ENCODE measurements at places on chromosomes 1 and 21.

DNA sequence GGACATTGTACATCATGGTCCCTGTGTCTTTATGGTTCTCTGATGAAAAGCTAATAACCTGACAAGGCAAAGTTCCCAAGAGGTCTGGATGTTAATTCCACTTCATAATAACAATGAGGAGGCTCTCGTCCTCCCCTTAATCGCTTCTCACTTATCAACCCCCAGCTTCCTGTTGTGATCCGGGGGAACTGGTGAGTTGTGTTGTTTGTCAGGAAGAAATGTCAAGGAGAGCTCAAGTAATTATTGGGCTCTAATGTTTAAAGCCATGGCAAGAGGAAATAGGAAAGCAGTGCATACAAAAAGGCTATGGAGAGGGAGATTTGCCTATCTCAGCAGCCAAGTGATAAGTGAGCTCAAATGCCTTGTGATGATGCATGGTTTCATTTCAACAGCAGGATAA is 42.8 kb upstream of the RASAL2 start:
- DNase-seq = no peak

DNA sequence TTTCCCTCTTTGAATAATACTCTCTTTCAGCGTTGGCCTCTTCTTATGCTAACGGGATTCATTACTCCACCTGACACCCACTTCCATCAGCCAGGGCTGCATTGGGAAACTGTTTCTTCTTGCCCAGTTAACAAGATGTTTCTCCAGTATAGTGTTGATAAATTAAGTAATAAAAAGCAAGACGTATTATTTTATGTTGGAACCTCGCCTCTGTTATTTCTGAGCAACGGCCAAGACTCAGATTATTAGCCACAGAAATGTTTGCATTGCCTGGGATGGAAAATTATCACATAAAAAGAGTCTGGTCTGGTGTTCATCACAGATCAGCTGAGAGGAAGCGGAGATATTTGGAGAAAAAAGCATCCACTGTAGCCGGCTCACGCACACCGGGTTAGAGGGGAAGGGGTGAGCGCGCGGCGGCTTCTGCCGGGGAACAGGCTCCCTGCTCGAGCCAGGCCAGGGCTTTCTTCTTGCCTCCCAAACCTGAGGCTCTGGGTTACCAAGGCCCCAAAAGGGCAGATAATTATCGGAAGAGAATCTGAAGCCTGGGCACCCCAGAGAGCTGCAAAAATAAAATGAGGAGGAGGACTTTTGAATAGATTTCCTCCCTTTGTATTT is 189.5 kb downstream of the PRDM16 start:
- no peak for DNase-seq

DNA sequence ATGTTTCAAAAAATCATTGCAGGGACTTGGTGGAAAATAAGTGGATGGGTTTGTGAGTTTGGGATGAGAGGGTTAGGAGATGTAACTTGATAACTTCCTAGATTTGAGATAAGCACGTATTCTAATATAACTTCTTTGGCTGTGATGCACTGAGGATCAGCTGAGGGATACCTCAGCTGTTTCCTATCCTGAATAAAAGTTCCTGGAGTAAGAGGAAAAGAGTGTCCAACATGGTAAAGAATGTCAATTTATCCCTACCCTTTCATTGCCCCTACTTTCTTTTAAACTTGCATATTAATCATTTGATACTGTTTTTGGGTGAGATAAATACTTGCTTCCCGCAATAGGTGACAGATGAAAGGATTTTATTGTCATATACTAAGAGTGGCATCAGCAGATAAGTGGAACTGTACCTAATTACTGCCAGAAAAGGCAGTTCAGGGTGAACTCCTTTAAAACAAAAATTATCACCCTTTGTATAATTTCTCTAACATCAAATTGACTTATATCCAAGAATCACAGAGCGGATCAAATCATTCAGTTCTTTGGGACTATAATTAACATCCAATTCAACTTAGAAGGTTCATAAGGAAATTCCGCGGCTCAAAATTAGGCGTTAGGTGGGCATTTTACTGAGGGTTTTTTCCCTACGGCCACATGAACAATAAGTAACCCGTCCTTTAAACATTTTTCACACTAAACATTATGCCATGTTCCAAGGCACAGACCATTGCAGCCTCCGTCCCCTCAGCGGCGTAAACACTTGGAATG is 1.4 kb upstream of the SUCO start:
- no peak for DNase-seq

GRCh38 chr1:37391211-37392011 is 83.0 kb upstream of the ZC3H12A start:
- DNase-seq = peak; percentile 78

DNA sequence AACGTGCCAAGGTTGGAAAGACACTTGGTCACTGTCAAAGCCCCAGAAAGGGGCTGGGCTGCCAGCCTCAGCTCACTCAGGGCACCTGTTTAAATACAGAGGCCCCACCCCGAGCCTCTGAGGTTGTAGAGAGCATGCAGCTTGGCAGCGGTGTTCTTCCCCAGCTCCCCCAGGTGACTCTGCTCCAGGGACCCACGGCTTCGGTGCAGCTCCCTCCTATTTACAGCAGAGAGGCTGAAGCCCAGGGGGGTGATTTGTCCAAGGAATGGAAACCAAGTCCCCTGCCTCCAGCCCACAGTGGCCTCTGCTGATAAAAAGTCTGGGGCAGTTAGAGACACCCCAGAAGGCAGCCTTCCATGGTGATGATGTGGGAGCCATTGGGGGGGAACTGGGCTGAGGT is 9.1 kb upstream of the C1QA start:
- DNase-seq = no peak

DNA sequence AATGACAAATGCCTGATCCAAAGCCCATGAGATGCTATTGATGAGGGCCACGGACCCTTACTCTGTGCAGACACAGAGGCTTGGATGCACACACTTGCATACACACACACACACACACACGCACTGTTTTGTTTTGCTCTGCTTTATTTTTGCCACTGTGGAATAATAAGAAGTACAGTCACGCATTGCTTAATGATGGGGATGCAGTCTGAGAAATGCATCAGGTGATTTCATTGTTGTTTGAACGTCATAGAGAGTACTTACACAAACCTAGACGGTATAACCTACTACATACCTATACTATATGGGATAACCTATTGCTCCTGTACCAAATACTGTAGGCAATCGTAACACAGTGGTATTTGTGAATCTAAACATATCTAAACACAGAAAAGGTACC is 104.4 kb downstream of the RHOU start:
- DNase-seq = no peak

GRCh38 chr1:105830571-105831146 is 1225.8 kb upstream of the PRMT6 start:
- DNase-seq = no peak

- DNase-seq = no peak
Measured at GRCh38 chr1:163191301-163191700, 11.4 kb downstream of the RGS5 start.

- DNase-seq = no peak
Measured at GRCh38 chr1:208799186-208799585, 555.0 kb upstream of the PLXNA2 start.

- no peak for DNase-seq
Measured at GRCh38 chr1:172277275-172277674, 143.2 kb upstream of the C1orf105 start.

- DNase-seq = no peak
Measured at GRCh38 chr21:45455674-45456583, 51.0 kb downstream of the COL18A1 start.

DNA sequence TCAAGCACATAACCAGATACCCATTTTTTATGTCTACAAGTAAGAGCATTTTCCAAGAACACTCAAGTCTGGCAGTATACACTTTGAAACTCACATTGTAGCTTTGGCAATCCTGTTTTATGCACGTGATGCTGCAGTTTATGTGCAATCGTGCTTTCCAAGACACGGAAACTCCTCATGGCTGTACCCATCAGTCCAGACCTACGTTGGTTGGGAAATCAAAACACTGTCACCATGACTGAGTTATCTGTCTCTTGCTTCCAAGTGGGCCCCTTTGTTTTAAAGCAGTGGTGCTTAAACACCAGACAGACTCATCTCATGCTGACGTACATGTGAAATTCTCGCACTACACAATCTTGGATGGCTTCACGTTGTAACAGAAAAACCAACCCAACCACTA is 192.8 kb downstream of the LTN1 start:
- DNase-seq = no peak

DNA sequence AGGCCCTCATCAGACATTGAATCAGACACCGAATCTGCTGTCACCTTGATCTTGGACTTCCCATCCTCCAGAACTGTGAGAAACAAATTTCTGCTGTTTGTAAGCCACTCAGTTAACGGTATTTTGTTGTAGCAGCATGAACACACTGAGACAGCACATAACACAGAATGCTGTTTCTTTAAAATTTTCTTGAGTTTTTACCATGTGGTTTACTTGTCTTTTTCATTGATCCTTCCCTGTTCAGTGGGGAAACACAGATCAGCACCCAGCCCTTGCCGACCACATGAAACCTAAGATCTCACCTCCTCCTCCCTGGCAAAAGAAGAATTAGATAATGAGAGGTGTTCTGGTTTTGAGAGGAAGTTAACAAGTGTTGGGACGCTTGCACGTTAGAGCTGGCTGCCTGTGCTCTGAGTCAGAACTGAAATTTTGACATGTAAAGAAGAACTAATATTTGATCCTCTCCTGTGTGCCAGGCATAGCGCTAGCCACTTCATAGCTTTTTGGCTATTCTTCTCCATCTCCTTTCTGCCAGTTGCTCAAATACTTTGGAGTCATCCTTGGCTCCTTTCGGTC is 179.6 kb downstream of the DHRS3 start:
- DNase-seq = no peak

DNA sequence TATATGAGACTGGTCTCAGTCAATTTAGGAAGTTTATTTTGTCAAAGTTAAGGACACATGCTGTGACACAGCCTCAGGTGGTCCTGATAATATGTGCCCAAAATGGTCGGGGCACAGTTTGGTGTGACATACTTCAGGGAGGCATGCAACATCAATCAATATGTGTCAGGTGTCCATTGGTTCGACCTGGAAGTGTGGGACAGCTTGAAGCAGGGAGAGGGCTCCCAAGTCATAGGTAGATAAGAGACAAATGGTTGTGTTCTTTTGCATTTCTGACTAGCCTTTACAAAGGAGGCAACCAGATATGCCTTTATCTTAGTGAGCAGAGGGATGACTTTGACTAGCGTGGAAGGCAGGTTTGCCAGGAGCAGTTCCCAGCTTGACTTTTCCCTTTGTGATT is 4.5 kb upstream of the ERVH48-1 start:
- no peak for DNase-seq

DNA sequence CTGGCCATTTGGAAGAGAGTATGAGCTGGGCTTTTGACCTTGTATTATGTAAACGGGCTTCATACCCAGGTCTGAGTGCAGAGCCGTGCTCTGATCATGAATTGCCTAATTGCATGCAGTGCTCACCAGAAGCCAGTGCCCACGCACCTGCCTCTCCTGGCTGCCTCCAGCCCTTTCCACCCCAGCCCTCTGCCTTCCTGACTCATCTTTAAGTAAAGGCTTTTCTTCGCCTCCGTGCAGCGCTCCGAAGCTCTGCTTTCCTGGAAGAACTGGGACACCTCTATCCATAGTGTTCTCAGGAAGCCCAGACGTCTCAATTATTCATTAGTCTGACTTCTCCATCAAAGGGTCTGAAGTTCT is 413.7 kb downstream of the PTPRU start:
- no peak for DNase-seq

Data from NCI-H1694 (cell line).